ENCODE measurements at places on chromosomes 12 and 14.

GRCh38 chr14:88323523-88324199 lies 592 bp upstream of the KCNK10 start:
- peak; percentile 82 for DNase-seq

- DNase-seq, result no peak
These were observed 236.7 kb downstream of the FBXL14 start for GRCh38 chr12:1357711-1358110.

DNA sequence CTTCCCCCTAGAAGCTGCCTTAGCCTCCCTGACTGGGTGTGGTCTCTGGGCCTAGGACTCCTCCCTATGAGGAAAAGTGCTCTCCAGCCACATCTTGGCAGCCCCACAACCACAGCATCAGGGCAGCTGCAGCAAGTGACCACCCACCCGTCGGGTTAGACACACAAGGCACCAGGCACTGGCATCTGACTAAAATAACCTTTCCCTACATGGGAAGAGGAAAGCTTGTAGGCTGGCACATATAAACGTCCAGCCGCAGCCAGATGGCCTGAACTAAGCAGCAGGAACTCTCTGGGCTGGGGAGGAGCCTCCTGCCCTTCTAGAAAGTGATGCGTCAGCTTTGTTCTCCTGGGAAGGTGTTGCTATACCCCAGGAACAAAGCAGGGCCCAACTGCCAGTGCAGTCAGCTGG lies 328.7 kb downstream of the DPF3 start:
- no peak for DNase-seq

DNA sequence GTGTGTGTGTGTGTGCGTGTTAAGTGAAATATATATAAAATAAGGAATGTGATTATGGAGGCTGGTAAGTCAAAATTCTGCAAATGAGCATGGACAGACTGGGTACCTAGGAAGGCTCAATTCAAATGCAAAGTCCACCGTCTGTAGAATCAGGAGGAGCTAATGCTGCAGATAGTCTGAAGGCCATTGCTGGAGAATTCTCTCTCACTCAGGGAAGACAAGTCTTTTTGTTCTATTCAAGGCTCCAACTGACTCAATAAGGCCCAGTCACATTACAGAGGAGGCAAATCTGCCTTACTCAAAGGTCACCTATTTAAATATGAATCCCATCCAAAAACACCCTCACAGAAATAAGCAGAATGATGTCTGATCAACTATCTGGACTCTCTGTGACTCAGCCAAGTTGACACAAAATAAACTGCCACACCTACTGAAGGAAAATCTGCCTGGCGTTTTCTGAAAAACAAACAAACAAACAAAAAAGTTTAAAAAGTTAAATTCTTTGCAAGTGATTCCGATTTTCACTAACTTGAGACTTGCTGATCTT lies 684 bp upstream of the KLRF2 start:
- DNase-seq, result no peak

DNA sequence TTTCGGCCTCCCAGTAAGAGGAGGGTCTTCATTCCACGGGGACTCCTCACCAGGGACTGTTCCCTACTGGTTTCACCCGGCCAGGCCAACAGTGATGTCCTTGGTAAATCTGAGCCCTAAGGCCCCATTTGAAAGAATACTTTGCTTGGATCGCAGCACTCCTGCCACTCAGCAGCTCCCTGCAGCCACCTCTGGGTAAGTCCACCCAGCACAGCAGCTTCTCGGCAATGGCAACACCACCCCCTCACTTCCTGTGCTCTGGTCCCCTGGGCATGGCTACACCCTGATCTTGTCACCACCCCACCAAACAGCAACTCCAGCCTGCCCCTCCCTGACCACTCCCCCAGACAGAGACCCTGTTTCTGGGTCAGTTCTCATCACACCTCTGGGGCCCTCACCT lies 100.3 kb downstream of the SETD3 start:
- no peak for DNase-seq

- DNase-seq, result no peak
These were observed 5.2 kb downstream of the OR11G2 start for GRCh38 chr14:20195911-20196310.

DNA sequence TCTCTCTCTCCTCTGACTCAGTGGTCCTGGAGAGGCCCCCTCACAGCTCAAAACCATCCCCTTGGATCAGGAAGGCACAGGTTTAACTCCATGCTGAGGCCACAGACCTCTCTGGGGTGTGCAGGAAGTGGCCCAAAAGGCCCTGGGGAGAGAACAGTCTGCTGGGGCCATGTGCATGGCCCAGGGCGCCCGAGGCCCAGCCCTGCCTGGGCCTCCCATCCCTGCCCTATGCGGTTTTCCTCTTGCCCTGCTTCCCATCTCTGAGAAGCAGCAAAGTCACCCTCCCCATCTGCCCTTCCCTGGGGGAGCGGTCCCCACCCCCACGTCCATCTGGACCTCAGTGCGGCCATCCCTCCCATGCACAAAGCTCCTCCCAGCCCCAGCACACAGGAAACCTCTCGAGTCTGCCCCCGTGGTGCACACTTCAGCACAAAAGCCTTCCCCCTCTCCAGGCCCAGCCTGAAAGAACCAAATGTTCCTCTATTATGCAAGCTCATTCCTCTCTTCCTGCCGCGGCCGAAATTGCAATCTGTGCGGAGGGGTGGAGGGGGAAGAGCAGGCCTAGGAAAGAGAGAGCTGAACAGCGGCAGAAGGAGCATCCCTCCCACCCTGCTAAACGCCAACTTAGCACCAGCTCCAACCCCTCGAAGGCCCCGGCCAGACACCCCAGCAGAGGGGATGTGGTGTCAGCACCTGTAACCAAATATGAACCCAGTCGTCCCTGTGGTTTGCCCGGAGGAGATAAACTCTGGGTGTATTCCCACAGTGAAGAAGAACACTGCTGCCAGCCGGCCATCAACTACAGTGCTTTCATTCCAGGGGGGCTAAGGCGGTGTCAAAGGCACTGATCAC lies 108.5 kb downstream of the SCARB1 start:
- peak; percentile 75 for DNase-seq

DNA sequence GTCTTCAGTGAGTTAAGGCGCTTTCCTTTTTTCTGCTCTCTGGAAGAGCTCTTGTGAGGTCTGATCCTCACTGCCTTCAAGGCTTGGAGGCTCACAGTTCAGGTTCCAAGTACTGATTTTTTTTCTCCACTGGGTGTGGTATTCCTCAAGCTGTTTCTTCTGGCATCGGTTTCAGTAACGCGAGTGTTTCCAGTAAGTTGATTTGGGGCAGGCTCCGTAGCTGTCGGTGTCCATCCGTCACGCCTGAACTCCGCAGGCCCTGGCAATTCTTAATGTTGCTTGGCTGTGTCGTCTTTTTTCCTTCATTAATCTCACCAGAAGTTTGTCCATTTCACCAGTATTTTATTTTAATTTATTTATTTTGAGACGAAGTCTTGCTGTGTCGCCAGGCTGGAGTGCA lies 30.6 kb downstream of the LRCOL1 start:
- DNase-seq, result no peak

Measured in SK-N-SH (cell line).